ENCODE measurements at places on chromosomes 16 and 17.

- no peak for DNase-seq
- H3K36me3 ChIP-seq, result no peaks in the 10 kb centered on the region
- no peak overlapping the region for H3K4me3 ChIP-seq
Measured at GRCh38 chr16:84481051-84481735, 23.3 kb downstream of the MEAK7 start.

GRCh38 chr17:54967621-54968261 lies 713 bp downstream of the COX11 start:
- peaks cover 36% of the 10 kb centered on the region for H3K36me3 ChIP-seq
- H3K4me1 ChIP-seq, result peaks cover 34% of the 10 kb centered on the region
- DNase-seq, result peak; percentile 21
- peak overlapping the region; percentile 82 for H3K27ac ChIP-seq
- peak overlapping the region; percentile 79 for H3K4me3 ChIP-seq

DNA sequence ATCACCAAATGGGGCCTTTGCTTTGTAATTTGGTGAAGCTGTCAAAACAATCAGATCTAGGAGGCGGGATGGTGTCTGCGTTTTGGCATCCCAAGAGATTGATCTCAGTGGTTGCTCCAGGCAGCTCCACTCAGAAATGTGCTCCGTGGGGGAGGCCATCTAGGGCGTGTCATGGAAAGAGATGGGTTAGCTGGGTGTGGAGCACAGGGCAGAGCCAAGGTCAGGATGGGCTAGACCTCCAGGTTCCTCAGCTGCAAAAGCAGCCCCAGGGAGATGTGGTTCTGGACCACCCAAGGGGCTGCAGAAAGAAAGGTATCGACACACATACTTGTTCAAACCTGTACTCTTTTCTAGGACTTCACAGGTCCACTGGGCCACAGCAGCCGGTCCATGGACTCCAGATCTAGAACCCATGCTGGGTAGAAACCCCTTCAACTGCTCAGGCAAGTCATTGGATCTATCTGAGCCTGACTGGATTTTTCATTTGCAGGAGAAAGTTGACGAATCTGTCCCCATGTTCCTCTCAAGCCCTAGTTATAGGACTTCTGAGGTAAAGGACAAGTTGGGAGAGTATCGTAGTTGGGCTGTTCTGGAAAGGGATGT lies 270.2 kb upstream of the RPL38 start:
- no peak for DNase-seq
- no peak overlapping the region for H3K27ac ChIP-seq
- H3K4me3 ChIP-seq, result no peak overlapping the region

DNA sequence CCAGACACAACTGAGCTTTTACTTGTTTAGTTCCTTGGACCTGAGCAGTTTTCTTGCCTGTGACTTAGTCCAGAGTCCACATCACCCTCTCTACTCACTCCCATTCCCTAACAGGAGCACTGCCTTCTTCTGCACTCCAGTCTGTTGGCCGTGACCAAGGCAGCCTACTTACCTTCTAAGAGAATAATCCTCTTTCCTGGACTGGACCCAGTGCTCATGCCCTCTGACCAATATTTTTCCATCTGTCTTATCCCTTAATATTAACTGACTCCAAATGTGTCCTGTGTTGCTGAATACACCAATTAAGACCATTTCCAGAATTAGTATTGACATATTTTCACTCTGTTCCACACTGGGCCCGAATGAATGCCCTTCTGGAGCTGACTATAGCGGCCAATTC lies 681.0 kb upstream of the KIF2B start:
- no peak for DNase-seq
- no peak overlapping the region for H3K4me3 ChIP-seq
- H3K27ac ChIP-seq, result no peak overlapping the region

DNA sequence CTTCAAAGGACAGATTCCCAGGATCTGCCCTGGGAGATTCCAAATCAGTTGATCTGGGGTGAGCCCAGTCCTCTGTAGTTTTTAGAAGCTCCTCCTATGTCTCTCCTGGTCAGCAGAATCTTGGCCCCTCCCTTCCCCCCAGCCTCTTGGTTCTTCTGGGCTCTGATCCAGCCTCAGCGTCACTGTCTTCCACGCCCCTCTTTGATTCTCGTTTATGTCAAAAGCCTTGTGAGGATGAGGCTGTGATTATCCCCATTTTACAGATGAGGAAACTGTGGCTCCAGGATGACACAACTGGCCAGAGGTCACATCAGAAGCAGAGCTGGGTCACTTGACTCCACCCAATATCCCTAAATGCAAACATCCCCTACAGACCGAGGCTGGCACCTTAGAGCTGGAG lies 840 bp upstream of the CDH5 start:
- DNase-seq, result no peak
- H3K27ac ChIP-seq, result no peak overlapping the region
- no peak overlapping the region for H3K4me3 ChIP-seq
- H3K36me3 ChIP-seq, result no peaks in the 10 kb centered on the region
- no peaks in the 10 kb centered on the region for H3K4me1 ChIP-seq
- H3K27me3 ChIP-seq, result peaks cover 15% of the 10 kb centered on the region

GRCh38 chr16:19105891-19106624 lies 7.7 kb upstream of the ITPRIPL2 start:
- no peak overlapping the region for H3K27ac ChIP-seq
- no peaks in the 10 kb centered on the region for H3K36me3 ChIP-seq
- no peak overlapping the region for H3K4me3 ChIP-seq
- no peak for DNase-seq
- H3K4me1 ChIP-seq, result no peaks in the 10 kb centered on the region

GRCh38 chr17:42522263-42522790 lies 13.7 kb upstream of the NAGLU start:
- DNase-seq, result no peak
- H3K27me3 ChIP-seq, result no peaks in the 10 kb centered on the region
- H3K4me1 ChIP-seq, result peaks cover 1% of the 10 kb centered on the region
- no peaks in the 10 kb centered on the region for H3K36me3 ChIP-seq
- H3K27ac ChIP-seq, result no peak overlapping the region
- no peak overlapping the region for H3K4me3 ChIP-seq

DNA sequence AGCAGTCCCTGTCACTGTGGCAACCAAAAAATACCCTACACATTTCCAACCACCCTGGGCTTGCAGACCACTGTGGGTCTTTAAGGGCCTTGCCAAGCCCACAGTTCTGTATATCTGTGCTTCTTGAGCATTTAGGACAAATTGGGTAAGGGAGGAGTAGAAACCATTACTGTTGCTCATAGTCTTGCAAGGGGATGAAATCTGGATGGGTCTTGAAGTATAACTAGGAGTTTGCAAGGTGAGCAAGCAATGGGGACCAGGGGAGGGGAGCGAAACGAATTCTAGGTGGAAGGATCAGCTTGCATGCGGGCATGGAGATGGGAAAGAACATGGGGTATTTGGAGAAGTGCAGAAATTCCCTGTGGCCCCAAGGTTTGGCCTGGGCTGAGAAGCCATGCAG lies 202.9 kb downstream of the RAB11FIP4 start:
- H3K4me1 ChIP-seq, result no peaks in the 10 kb centered on the region
- no peak overlapping the region for H3K27ac ChIP-seq
- H3K27me3 ChIP-seq, result no peaks in the 10 kb centered on the region
- H3K36me3 ChIP-seq, result no peaks in the 10 kb centered on the region

DNA sequence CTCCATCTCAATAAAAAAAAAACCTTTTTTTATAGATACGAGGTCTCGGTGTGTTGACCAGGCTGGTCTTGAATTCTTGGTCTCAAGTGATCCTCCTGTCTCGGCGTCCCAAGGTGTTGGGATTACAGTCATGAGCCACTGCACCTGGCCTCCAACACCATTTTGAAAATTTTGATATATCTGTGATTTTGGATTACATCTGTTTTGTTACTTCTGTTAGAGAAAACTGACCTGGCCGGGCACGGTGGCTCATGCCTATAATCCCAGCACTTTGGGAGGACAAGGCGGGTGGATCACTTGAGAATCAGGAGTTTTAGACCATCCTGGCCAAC lies 18.6 kb downstream of the RMI2 start:
- no peak overlapping the region for H3K4me3 ChIP-seq
- H3K4me1 ChIP-seq, result peaks cover 36% of the 10 kb centered on the region
- no peaks in the 10 kb centered on the region for H3K27me3 ChIP-seq
- H3K36me3 ChIP-seq, result no peaks in the 10 kb centered on the region

GRCh38 chr17:2571523-2572303 lies 21.7 kb upstream of the PAFAH1B1 start:
- no peak for DNase-seq
- H3K27ac ChIP-seq, result no peak overlapping the region
- no peaks in the 10 kb centered on the region for H3K4me1 ChIP-seq
- H3K4me3 ChIP-seq, result no peak overlapping the region

DNA sequence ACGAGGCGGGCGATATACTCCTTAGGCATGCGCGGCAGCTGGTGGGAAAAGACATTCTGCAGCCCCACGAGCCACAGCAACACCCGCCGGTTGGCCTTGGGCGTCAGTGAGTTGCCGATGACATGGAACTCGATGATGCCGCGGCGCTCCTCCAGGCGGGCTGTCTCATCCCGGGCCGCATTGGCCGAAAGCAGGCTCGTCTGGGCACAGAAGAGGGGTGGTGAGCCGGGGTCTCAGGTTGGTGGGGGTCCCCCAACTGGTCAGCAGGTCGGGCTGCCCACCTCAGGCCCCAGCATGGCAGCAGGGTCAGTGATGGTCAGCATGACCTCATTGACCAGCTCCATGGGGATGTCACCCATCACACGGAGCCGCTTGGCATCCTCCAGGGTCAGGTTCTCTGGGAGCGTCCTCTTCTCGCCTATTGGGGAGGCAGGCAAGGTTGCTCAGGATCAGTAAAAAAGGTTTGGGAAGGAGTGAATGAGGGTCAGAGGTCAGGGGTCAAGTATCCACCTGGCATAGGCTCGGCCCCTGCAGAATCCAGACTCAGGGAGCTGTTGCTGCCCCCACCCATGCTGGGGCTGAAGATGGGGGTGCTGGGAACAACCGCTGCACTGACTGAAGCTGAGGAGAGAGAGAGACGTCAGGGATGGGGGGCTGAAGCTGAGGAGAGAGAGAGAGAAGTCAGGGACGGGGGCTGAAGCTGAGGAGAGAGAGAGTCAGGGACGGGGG lies 3.6 kb downstream of the KAT2A start:
- H3K27me3 ChIP-seq, result no peaks in the 10 kb centered on the region
- no peak overlapping the region for H3K27ac ChIP-seq
- H3K4me1 ChIP-seq, result peaks cover 62% of the 10 kb centered on the region

GRCh38 chr17:79082311-79083190 lies 7.9 kb downstream of the ENGASE start:
- no peaks in the 10 kb centered on the region for H3K27me3 ChIP-seq
- no peak overlapping the region for H3K27ac ChIP-seq
- no peaks in the 10 kb centered on the region for H3K4me1 ChIP-seq

GRCh38 chr16:57994778-57995177 lies 5.7 kb downstream of the ZNF319 start:
- H3K4me3 ChIP-seq, result no peak overlapping the region
- peaks cover 15% of the 10 kb centered on the region for H3K4me1 ChIP-seq
- DNase-seq, result no peak
- no peak overlapping the region for H3K27ac ChIP-seq

GRCh38 chr16:88864099-88864498 lies 2.4 kb downstream of the PABPN1L start:
- peaks cover 31% of the 10 kb centered on the region for H3K36me3 ChIP-seq
- H3K27ac ChIP-seq, result no peak overlapping the region
- H3K4me1 ChIP-seq, result no peaks in the 10 kb centered on the region
- no peak for DNase-seq
- H3K4me3 ChIP-seq, result no peak overlapping the region

- no peaks in the 10 kb centered on the region for H3K36me3 ChIP-seq
- DNase-seq, result no peak
- no peaks in the 10 kb centered on the region for H3K27me3 ChIP-seq
- H3K4me1 ChIP-seq, result no peaks in the 10 kb centered on the region
- H3K27ac ChIP-seq, result no peak overlapping the region
- H3K4me3 ChIP-seq, result no peak overlapping the region
Measured at GRCh38 chr17:21595086-21595485, 97.2 kb upstream of the KCNJ18 start.

GRCh38 chr17:8713878-8714277 lies 30.8 kb downstream of the CCDC42 start:
- DNase-seq, result no peak
- H3K27ac ChIP-seq, result no peak overlapping the region
- no peaks in the 10 kb centered on the region for H3K4me1 ChIP-seq
- H3K36me3 ChIP-seq, result no peaks in the 10 kb centered on the region
- H3K4me3 ChIP-seq, result no peak overlapping the region

- no peaks in the 10 kb centered on the region for H3K4me1 ChIP-seq
- DNase-seq, result no peak
- no peak overlapping the region for H3K4me3 ChIP-seq
- no peak overlapping the region for H3K27ac ChIP-seq
Measured at GRCh38 chr16:23523876-23524385, 13.6 kb upstream of the GGA2 start.

- H3K27ac ChIP-seq, result no peak overlapping the region
- no peak overlapping the region for H3K4me3 ChIP-seq
- H3K27me3 ChIP-seq, result no peaks in the 10 kb centered on the region
- DNase-seq, result no peak
Measured at GRCh38 chr17:43402078-43402477, 3.3 kb downstream of the ARL4D start.

DNA sequence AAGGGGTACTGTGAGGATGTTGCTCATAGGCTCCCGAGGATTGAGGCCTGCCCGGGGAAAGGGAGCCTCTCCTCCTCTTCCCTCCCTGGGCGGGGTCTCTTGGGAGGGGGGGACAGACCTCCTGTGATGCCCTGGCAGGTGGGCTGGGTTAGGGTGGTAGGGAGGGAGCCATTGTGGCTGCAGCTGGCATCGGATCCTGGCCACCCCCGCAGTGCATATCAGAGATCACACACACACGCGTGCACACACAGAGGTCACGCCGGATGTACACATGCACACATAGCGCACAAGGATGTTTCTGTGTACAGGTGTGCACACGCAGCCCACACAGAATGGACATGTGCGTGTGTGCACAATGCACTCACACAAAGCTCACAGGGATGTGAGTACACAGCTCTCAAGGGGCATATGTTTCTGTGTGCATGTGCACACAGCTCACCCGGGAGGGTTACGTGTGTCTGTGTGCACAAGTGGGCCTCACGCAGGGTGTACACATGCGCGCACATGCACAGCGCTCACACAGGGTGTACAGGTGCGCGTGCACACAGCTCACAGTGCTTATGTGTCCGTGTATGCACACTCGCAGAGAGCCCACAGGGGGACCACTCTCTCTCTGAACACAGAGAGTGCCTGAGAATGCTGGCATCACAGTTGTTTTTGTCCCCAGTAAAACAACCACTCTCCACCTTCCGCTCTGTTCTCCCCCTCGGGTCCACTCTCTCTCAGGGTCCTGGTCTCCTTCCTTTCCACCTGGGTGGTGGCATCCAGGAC lies 2.4 kb downstream of the GJD3 start:
- peaks cover 31% of the 10 kb centered on the region for H3K4me1 ChIP-seq
- H3K36me3 ChIP-seq, result no peaks in the 10 kb centered on the region
- DNase-seq, result no peak

GRCh38 chr17:40264458-40265185 lies 23.1 kb upstream of the CDC6 start:
- H3K36me3 ChIP-seq, result peaks cover 76% of the 10 kb centered on the region
- DNase-seq, result no peak
- no peaks in the 10 kb centered on the region for H3K4me1 ChIP-seq
- H3K4me3 ChIP-seq, result no peak overlapping the region
- no peaks in the 10 kb centered on the region for H3K27me3 ChIP-seq
- no peak overlapping the region for H3K27ac ChIP-seq
